ENCODE measurements at places on chromosomes 16 and 17. TPM values are rescaled to one million over a fixed set of nuclear protein-coding genes. Genes with fewer than 3 reads are reported as not detected.
A peak's percentile ranks its signal among the peaks of the same experiment; 100 is the strongest.

KRT39 gene
- not detected for total RNA-seq

DNA sequence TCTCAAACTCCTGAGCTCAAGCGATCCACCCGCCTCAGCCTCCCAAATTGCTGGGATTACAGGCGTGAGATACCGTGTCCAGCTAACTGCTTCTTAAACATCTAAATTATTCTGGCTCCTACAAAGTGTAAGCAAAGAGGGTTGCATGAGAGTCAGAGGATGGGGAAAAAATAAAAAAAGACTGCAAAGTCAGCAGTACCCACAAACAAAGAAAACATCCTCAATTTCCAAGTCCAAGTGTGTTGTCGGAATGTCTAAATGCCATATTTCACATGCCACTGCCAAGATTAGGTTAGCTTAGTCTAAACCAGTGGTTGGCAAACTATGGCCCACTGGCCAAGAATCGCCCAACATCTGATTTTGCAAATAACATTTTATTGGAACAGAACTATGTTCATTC is 13.0 kb upstream of the PHLPP2 start:
- no peaks in the 10 kb centered on the region for H3K4me1 ChIP-seq
- H3K27me3 ChIP-seq = no peaks in the 10 kb centered on the region
- peaks cover 24% of the 10 kb centered on the region for H3K36me3 ChIP-seq
- no peak for DNase-seq

DNA sequence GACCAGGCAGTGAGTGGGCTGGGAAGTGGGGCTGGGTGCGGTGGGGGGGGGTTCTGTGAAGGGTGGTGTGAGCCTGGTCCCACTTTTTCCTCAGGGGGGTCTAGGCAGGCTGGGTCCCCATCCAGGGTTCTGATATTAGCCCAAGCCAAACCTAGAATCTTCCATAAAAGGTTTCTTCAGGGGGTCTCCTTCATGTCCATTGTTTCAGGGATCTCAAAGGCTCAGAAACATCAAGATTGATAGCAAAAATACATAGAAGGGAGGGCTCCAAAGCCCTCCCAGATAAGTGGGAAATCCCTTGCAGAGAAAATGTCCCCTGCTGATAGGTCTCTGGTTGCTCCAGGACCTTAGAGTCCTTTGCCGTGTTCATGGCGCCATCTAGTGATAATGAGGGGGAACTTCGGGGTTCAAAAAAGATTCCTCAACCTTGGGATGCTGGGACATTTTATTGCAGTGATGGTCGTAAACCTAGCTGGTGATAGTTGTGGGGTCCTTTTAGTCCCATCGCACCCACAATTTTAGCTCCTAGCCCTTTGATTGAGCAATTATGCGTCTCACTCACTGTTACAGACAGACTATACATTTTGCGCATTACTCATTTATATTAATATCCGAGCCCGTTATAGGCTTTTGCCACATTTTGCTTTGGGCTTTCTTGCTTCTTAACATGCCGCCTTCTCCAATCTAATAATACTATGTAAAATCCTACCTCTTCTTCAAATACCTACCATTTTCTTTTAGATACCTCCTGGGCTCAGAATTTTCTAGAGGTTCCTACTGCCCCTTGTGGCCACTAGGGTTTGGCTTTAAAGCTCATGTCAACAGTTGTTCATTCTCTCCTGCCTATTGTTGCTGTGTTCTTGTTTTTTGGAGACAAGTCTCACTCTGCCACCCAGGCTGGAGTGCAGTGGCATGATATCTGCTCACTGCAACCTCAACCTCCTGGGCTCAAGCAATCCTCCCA is 35.1 kb downstream of the IGF2BP1 start:
- H3K36me3 ChIP-seq = no peaks in the 10 kb centered on the region
- no peak overlapping the region for H3K27ac ChIP-seq
- no peaks in the 10 kb centered on the region for H3K4me1 ChIP-seq
- peak; percentile 64 for DNase-seq

EPN3 gene
- 0.92 TPM for total RNA-seq

- no peaks in the 10 kb centered on the region for H3K27me3 ChIP-seq
These were observed 56.3 kb downstream of the ABCC1 start for GRCh38 chr16:16005721-16006120.

DNA sequence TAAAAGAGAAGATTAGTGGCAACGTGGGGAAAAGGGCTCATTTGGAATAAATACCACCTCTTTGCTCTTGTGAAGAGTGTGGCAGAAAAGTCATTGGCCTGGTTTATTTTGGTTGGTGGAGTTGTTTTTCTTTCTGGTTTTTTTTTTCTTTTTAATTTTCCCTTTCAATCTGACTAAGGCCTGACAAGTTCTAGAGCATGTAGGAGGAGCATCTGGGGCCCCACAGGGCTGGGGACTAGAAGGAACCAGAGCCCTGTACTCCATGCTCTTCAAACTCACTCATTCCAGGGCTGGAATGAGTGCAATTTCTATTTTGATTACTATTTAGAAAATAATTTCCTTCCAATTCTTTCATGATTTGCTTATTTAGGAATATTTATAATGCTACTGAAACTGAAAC is 13.3 kb downstream of the IRX5 start:
- H3K27me3 ChIP-seq = no peaks in the 10 kb centered on the region
- H3K4me1 ChIP-seq = no peaks in the 10 kb centered on the region
- H3K27ac ChIP-seq = no peak overlapping the region
- no peak for DNase-seq
- H3K36me3 ChIP-seq = no peaks in the 10 kb centered on the region
- no peak overlapping the region for H3K4me3 ChIP-seq

DNA sequence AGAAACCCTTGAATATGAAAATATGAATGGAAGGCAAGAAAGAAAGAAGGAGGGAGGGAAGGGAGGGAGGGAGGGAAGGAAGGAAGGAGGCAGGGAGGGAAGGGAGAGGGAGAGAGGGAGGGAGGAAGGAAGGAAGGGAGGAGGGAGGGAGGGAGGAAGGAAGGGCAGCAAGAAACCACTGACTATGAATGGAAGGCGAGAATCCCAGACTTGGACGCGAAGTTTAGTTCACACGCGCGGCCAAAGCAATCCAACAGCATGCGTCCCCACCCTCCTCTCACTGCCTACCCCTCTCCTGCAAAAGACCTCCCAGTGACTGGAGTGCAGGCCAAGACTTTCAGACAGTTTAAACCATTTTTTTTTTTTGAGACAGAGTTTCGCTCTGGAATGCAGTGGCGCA is 7.9 kb upstream of the SMARCD2 start:
- H3K27ac ChIP-seq = no peak overlapping the region
- no peak for DNase-seq
- no peaks in the 10 kb centered on the region for H3K36me3 ChIP-seq

SEZ6 gene
- total RNA-seq = not detected

- H3K4me1 ChIP-seq = no peaks in the 10 kb centered on the region
- DNase-seq = no peak
- no peak overlapping the region for H3K4me3 ChIP-seq
These were observed 187.7 kb downstream of the MAF start for GRCh38 chr16:79412783-79413225.

DNA sequence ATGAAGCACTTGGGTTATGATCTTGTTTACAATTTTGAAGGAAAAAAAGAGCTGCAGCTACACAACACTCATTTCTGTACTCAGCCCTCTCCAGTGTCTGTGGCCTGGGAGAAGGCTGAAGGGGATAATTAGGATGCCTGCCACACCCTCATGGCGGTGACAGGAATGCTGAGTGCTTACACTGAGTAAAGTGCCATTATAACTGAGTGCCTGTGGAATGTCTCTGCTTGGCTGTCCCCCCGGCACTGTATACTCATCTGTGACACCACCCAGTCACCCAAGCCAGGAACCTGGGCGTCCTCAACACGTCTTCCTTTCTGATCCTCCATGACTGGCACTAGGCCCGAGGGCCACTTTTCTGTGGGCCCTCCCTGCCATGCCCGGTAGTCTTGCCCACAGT is 3.5 kb upstream of the MRPL38 start:
- no peak overlapping the region for H3K4me3 ChIP-seq
- no peak overlapping the region for H3K27ac ChIP-seq
- H3K36me3 ChIP-seq = peaks cover 4% of the 10 kb centered on the region
- H3K4me1 ChIP-seq = peaks cover 11% of the 10 kb centered on the region

DNA sequence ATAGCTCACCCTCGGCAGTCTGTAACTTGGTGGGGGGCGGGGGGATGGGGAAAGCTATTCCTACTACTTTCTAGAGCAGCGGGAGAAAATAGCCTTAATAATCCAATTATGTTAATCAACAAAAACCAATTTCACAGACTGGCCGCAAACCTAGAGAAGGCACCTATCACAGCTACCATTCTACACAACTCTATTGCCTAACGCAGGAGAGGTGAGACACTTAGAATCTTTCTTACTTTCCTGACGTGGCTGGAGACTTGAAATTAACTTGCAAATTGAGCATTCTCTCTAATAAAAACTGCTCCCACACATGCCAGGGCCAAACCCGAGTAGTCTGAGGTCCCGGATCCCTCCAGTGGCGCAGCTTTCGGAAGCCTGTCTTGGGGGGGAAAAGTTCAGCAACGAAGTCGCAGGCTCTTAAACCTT is 794 bp downstream of the SMG6 start:
- H3K4me3 ChIP-seq = peak overlapping the region; percentile 65
- peak overlapping the region; percentile 83 for H3K27ac ChIP-seq
- H3K36me3 ChIP-seq = peaks cover 2% of the 10 kb centered on the region

CRHR1 gene
- total RNA-seq = 0.15 TPM

DNA sequence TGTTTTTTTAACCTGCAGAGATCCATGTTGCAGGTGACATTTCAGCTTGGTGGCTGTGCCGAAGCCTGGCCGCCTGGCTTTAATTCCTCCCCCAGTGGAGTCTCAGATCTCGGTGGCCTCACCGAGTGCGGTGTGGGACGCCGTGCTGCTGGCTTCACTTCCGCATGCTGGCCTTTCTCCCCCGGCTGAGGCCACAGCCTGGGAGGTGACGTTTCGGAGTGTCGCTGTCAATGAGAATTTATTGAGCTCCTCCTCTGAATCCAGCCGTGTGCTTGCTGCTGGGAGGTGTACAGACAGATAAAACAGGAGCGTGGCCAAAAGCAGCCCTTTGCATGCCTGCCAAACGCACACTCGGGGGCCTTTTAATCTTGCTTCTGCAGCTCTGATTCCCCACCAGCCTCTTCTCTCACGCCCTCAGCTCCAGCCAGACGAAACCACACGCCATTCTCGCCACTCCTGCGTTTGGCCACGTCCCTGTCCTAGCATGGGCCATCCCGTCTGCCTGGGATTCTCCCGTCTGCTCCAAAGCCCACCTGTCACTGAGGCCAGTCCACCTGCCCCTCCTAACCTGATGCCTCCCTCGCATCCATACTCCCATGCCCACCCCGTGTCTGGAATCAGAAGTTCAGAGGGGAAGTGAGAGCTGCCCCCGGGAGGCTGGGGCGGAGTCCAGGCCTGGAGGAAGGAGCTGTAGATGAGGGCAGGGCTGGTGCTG is 3.6 kb downstream of the GSE1 start:
- no peak for DNase-seq
- H3K4me3 ChIP-seq = peak overlapping the region; percentile 56
- peak overlapping the region; percentile 88 for H3K27ac ChIP-seq
- no peaks in the 10 kb centered on the region for H3K36me3 ChIP-seq

GRCh38 chr17:1275962-1276736 is 3.3 kb upstream of the TRARG1 start:
- H3K4me3 ChIP-seq = no peak overlapping the region
- no peaks in the 10 kb centered on the region for H3K27me3 ChIP-seq
- no peaks in the 10 kb centered on the region for H3K36me3 ChIP-seq
- H3K4me1 ChIP-seq = no peaks in the 10 kb centered on the region

GRCh38 chr16:71367241-71367976 is 8.9 kb downstream of the CALB2 start:
- H3K36me3 ChIP-seq = no peaks in the 10 kb centered on the region
- H3K27ac ChIP-seq = no peak overlapping the region
- no peak overlapping the region for H3K4me3 ChIP-seq
- H3K4me1 ChIP-seq = no peaks in the 10 kb centered on the region
- H3K27me3 ChIP-seq = no peaks in the 10 kb centered on the region
- no peak for DNase-seq

- no peak overlapping the region for H3K4me3 ChIP-seq
- no peaks in the 10 kb centered on the region for H3K36me3 ChIP-seq
- no peaks in the 10 kb centered on the region for H3K4me1 ChIP-seq
- no peak overlapping the region for H3K27ac ChIP-seq
These were observed 11.4 kb upstream of the NCBP3 start for GRCh38 chr17:3857261-3858105.

TLCD1 gene
- 55.7 TPM for total RNA-seq

IL21R gene
- total RNA-seq = 0.10 TPM

DNA sequence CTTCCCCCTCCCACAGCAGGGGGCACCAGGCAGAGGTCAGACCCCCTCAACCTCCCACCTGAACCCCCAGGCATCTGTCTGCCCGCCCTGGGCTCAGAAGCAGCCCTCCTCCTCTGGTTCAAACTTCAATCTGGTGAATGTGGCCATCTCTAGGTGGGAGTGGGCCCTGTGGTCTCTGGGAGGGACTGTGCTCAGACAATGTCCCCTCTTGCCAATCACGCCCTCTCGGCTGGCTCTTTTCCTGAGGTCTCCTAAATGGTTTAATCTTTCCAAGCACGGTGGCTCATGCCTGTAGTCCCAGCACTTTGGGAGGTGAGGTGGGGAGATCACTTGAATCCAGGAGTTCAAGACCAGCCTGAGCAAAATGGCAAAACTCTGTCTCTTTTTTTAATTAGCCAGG is 15.2 kb downstream of the LITAF start:
- H3K36me3 ChIP-seq = no peaks in the 10 kb centered on the region
- no peaks in the 10 kb centered on the region for H3K27me3 ChIP-seq
- no peak overlapping the region for H3K27ac ChIP-seq
- H3K4me3 ChIP-seq = no peak overlapping the region
- no peak for DNase-seq

ADGRG1 gene
- total RNA-seq = 13.1 TPM

- H3K36me3 ChIP-seq = no peaks in the 10 kb centered on the region
- no peaks in the 10 kb centered on the region for H3K27me3 ChIP-seq
- peak overlapping the region; percentile 69 for H3K4me3 ChIP-seq
- no peak for DNase-seq
These were observed 1.7 kb upstream of the USP43 start for GRCh38 chr17:9643611-9644010.

- no peak overlapping the region for H3K27ac ChIP-seq
- no peaks in the 10 kb centered on the region for H3K27me3 ChIP-seq
- no peaks in the 10 kb centered on the region for H3K4me1 ChIP-seq
- no peaks in the 10 kb centered on the region for H3K36me3 ChIP-seq
These were observed 295.6 kb downstream of the WWOX start for GRCh38 chr16:78395035-78395434.

DNA sequence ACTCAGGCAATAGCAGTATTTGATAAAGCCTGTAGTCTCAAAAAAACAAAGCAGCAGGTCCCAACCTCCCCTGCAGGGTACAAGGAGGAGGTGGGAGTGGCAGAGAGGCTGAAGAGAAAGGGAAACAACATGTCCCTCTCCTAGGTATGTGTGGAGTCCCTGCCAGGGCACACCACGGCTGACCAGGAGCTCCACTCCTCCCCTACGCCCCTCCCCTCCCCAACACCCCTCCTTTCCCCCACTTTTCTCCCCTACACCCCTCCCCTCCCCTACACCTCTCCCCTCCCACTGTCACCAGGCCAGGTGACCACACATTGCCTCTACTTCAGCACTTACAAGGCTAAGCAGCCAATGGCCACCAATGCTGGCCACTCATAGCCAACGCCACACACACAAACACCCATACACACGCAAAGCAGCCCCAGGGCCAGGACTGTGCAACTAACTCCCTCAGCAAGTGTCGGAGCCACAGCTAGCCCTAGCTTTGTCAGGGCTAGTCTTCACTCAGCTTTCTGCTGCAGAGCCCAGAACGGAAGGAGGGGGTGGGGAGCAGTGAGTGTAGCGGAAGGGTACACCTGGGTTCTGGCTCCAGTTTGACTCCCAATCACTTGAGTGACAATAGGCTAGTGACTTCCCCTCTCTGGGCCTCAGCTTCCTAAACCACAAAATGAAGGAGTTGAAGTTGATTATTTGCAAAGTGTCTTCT is 8.2 kb downstream of the CAVIN1 start:
- no peak overlapping the region for H3K27ac ChIP-seq
- H3K36me3 ChIP-seq = no peaks in the 10 kb centered on the region
- DNase-seq = no peak
- H3K4me1 ChIP-seq = peaks cover 36% of the 10 kb centered on the region
